ENCODE measurements at places on chromosomes 7 and 10.

GRCh38 chr7:155745737-155746136 is 66.5 kb downstream of the SHH start:
- no peak for DNase-seq

DNA sequence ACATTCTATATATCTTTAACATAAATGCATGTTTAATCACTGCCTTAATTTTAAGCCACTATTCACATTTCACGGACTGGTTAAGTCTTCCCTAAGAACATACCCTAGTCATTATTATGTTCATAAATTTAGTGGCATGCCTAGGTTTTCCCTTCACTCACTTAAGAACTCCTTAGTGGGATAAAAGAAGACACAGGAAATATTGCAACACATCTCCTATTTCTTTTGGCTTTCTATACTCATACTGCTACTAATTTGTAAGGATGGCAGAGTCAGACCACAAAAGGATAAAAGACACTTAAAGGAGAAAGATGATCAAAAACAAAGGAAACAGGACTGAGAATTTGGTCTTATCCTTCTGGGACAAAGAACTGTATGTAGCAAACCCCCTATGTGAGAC is 951.4 kb downstream of the SORCS3 start:
- DNase-seq = no peak

DNA sequence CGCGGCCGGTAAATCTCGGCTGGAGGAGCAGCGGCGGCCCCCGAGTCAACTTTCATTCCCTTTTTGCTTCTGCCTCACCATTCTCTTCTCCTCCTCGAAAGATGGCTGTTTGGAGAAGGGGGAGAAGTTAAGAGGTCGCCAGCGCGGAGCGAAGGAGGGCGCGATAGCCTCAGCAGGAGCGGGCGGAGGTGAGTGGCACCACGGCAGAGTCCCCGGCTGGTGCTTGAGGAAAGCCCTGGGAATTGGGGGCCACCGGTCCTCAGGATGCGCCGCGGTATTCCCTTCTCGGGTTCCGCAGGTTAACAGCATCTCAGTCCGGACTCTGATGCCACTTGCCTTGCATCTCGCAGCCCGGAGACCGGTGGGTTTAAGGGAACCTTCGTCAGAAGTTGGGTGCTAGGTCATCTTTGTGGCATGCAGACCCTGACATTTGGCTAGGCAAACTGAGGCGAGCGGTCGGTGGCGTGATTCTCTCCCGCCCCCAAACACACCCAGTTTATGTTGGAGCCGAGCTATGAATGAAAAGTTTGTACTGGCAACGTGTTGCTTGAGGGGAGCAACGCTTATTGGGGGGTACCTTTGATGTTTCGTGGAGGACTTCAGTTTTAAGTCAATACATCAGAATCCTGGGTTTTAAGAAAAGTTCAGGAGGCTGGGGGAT is 59.5 kb upstream of the PRPS1L1 start:
- DNase-seq = no peak

DNA sequence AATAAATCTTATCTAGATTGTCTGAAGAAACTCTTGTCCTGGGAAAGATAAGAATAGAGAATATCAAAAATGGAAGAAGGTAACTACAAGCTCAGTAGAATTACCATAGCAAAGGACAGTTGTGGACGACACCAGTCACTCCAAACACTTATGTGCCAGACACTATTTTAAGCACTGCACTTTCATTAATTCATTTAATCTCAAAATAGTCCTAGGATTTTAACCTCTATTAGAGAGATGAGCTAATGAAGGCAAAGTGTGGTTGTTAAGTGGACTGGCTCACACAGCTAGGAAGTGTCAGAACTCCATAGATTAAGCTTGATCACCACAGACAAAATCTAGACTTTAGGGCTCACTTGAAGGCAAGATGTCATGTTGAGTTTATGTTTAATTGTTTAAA is 168.9 kb downstream of the CDC14C start:
- no peak for DNase-seq

GRCh38 chr7:124171068-124171467 is 138.2 kb upstream of the TMEM229A start:
- no peak for DNase-seq

- DNase-seq = peak; percentile 2
Measured at GRCh38 chr7:37284805-37285231, 163.8 kb downstream of the ELMO1 start.

GRCh38 chr7:145957160-145957890 is 159.3 kb upstream of the CNTNAP2 start:
- DNase-seq = no peak

- no peak for DNase-seq
Measured at GRCh38 chr7:146956853-146957252, 840.3 kb downstream of the CNTNAP2 start.

- DNase-seq = no peak
Measured at GRCh38 chr7:77826300-77826699, 27.7 kb downstream of the PHTF2 start.

GRCh38 chr10:103069453-103070331 is 123.4 kb downstream of the NT5C2 start:
- peak; percentile 61 for DNase-seq

DNA sequence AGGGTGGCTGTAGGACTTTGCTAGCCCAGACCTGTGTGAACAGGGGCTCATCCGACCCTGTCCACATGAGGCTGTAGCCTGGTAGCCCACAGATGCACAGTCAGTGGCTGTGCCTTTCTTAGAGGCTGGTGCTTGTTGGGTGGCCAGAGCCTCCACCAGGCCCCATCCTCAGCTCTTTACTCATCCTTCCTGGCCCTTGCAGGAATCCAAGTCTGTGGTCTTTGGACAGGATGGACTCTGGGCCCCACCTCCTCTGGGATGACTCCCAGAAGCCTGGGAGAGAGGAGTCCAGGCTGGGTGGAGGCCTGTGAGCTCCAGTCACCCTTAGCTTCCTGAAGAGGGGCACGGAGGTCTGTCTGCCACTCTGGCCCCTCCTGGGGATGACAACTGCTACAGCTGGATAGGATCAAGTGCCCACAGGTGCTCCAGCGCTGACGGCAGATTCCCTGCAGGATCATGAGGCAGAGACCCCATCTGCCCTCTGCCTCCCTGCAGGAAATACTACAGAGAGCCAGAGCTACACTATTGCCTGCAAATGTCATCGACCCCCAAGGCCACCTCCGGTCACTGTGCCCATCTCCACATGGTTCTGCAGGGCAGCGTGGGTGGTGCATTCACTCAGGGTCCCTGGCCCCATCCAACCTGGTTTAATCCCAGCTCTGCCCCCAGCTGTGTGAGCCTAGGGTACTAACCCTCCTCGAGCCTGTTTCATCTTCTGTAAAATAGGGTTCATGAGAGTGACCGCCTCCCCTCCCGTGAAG is 114.5 kb downstream of the PTPN20 start:
- DNase-seq = no peak

DNA sequence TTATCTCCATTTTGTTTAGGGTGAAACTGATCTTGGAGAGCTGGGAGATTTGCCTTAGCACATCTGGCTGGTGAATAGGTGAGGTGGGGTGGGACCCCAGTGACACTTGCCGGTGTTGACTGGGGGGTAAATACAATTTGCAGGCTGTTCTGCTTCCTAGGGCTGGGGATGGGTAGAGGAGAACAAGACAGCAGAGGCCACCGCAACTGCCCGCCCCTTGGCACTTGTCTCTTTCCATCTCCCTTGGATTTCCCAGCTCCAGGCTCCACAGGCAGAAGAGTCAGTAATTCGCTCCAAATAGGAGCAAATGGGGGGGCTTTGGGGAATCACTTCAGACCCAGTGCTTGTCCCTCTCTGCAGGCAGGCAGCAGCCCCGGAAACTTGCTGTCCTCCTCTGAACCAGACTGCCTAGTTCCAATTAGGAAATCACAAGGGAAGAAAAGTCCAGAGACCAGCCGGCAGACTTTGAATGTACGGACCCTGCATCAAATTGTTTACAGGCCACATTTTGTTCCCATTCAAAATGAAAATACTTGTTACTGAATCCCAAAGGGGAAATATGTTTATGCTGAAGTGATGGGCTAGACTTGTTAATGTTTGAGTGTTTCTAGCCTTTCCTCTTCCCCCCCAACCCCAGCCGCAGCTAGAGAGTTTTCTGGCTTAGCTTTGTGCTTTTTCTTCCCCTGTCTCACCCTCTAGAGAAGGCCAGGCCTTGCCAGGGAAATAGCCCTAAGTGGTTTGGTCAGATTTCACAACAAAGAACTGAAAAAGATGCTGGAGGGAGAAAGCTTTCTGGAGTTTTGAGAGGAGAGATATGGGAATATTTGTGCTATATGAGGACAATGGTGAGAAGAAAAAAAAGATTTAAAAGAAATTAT is 10.0 kb upstream of the INPP5F start:
- DNase-seq = no peak

- DNase-seq = no peak
Measured at GRCh38 chr7:80783678-80784327, 135.0 kb downstream of the SEMA3C start.

DNA sequence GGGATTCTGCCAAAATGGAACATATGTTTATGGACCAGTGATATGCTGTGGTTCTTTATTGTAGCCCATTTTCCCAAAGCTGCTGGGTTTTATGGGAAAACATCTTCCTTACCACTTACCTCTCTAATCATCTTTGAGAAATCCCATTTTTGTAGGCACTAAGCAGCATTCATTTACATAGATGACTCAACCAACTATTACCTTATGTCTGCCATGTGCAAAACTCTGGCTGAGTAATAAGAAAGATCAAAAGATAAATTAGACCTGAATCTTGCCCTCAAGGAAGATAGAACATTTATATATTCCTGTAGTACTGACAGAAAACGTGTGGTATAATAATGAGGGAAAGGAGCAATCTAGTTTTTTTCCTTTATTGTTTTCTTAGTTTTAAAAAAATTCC is 24.3 kb downstream of the CBLL1 start:
- no peak for DNase-seq

DNA sequence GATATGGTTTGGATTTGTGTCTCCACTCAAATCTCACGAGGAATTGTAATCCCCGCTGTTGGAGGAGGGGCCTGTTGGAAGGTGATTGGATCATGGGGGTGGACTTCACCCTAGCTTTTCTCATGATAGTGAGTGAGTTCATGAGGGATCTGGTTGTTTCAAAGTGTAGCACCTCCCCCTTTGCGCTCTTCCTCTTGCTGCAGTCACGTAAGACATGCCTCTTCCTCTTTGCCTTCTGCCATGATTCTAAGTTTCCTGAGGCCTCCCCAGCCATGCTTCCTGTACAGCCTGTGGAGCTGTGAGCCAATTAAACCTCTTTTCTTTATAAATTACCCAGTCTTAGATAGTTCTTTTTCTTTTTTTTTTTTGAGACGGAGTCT is 17.1 kb downstream of the CDNF start:
- DNase-seq = no peak

GRCh38 chr7:95436407-95436806 is 1.6 kb upstream of the PON2 start:
- no peak for DNase-seq

DNA sequence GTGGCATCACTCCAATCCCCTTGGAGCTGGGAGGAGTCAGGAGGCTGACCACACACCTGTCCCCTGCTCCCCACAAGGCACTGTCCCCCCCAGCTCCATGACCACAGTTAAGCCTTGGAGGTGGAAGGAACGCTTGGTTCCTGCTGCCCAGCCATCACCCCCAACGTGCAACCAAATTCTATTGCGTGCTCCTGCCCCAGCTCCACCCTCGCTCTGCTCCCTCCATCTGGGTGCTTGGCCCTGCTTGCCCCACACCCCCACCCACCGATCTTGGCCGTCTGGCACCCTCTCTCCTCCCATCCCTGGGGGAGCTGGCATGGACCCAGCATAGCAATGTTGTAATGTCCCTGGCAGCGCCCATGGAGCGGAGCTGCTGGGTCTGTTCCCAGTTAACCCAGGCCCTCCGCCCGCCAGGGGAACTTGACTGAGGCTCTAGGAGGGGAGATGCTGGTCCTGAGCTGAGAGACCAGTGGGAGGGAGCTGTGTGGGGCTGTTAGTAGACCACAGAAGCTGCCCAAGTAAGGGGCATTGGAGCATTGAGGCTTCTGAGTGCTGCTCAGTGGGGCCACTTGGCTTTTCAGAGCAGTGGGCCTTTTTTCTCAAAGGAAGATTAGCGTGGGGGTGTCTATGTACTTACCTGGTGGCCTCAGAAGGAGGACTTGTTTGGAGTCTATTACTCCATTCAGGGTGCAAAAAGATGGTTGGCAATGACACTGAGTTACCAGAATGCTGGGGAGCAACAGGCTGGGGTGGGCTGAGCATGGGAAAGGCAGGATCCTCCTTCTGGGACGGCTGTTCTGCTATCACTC is 1.1 kb downstream of the EPHB6 start:
- no peak for DNase-seq

DNA sequence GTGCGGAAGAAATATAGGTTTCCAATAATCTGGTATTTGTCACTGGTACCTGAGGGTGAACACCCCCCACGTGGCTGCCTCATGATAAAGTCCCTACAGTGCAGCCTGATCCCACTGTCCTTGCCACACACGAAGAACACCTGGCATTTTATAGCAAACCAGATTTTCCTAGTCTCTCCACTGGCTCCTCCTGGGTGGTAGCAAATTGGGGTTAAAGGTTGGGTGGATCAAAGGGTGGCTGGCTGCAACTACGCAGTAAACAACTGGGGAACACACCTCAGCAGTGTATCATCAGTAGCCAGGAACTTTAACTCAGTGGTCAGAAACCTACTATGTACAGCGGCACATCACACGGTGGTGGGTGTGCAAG is 10.3 kb downstream of the SEPHS1 start:
- no peak for DNase-seq

DNA sequence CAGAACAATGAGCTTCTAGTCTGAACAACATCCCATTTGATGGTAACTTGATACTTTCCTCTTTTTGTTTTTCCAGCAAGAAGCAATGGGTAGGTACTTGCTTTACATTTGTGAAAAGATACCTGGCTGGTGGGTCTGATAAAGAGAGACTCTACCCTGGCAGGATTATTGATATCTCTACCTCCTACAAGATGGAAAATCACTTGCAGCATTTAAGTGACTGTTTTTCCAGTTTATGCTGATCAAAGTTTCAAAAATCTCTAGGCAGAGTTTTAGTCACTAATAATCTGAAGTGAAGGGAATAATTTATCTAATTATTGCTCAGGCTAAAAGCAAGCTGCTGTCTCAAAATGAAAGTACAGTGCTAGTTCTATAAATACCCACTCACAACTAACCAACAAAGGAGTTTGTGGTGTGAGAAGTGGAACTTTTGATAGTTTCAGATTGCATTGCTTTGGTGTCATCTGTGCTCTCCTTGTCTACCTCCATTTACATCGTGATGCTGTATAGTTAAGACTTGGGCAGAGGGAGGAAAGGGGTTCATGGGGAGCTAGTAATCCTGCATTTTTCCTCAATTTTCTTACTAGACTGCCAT is 86.0 kb upstream of the ANKRD1 start:
- DNase-seq = no peak

GRCh38 chr7:121853307-121853706 is 19.7 kb upstream of the PTPRZ1 start:
- DNase-seq = no peak

DNA sequence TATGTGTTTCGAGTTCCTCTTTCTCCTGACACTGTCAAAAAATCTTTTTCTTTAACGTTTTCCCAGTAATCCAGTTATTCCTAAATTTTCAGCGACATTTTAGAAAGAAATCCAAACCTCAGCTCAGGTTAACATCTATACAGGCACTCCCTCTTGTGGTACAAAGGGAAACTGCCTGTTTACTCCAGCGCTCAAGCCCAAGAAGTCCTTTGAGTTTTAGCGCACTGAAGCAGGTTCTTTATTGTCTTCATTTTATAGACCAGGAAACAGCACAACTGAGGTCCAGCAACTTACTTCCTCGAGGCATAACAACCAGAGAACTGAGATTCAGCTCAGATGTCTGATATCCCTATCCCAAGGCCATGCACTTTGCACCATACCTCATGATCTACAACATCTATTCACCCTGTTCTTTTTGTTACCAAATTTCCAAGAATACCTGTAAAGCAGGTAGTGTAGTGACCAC is 287.2 kb upstream of the MKLN1 start:
- peak; percentile 23 for DNase-seq
